Activated CD4-positive, alpha-beta T cell treated with anti-CD3 and anti-CD28 coated beads, Interleukin-2, amount 50 U/mL, for 24 hours (primary cell): ENCODE measurements at places on chromosomes 3 and 15.

DNA sequence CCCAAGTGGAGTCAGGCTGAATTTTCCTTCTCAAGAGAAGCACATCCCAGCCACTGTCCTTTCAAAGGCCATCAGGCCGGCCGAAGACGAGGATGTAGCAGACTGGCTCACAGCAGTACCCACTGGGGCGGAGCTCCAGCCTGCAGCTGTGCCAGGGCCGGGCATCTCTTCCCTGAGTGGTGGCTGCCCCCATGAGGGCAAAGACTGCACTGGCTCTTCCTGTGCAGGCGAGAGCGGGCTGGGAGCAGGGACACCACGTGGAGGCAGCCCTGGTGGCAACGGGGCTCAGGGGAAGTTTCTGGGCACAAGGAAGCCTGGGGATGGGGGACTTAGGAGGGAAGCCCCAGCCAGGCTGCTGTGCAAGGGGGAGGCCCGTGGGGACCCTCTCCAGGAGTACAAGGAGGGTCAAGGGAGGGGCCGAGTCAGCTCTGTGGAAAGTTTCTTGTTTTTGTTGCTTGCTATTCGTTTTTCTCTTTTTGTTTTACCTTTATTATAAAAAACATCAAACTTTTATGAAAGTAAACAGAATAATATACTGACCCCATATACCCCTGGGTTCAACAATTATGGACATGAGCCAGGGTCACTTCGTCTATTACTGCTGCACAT is 66.1 kb downstream of the RPN1 start:
- DNase-seq: peak; percentile 25

- no peak for DNase-seq
These were observed 1.6 kb downstream of the NECTIN3 start for GRCh38 chr3:111073218-111073617.

DNA sequence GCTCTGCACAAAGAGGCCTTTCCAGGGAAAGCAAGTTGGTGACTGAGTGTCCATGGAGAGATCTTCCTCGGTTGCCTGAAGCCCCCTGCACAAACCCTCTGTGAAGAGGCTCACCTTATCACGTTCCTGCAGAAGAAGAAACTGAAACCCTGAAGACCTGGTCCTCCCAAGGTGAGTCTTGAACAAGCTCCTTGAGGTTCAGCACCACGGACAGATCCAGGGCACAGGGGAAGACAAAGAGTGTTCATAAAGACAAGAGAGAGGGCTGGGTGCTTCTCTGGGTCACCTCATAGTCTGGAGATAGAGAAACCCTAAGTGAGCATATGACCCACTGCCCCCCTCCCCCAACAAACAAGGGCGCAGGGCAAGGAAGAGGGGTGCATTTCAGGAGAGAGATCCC is 21.7 kb upstream of the TBC1D21 start:
- peak; percentile 4 for DNase-seq

DNA sequence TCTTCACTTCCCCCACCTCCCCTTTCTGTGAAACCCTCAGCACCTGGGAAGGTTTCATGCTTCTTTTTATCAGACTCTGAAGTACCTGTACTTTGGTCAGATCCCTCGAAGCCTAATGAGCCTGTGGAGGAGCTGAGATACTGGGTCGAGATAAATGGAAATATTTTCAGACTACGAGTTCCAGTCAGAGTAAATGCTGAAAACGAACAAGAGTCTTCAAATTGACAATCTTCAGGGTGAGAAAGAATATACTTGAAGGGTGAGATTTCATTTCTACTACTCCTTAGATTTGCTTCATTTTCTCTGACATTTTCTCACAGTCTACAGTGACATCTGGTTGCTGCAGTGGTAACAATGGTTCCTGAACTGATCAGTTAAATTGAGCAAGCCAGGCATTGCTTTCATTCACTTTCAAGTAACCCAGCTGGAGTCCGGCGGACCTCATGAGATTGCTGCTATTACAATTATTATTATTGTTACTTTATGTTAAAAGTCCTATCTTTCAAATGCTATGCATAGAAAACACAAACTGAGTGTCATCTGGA is 337.2 kb downstream of the VGLL3 start:
- no peak for DNase-seq

DNA sequence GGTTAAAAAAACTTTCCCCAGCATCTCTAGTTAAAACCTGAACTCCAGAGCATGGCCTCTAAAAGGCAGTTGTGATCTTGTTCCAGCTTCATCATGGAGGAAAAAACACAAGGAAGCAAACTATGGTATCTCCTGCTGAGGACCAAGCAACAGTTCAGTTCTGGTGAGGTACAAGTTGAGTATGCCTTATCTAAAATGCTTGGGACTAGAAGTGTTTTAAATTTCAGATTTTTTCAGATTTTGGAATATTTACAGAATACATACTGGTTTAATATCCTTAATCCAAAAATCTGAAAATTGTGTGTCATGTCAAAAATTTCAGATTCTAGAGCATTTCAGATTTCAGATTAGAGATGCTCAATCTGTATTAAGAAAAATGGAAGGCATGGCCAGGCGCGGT is 9.7 kb downstream of the DBR1 start:
- DNase-seq: no peak

GRCh38 chr3:52293491-52294319 is 6.1 kb downstream of the GLYCTK start:
- no peak for DNase-seq
